ENCODE measurements at places on chromosomes 7 and 10.
A peak's percentile ranks its signal among the peaks of the same experiment; 100 is the strongest.

DNA sequence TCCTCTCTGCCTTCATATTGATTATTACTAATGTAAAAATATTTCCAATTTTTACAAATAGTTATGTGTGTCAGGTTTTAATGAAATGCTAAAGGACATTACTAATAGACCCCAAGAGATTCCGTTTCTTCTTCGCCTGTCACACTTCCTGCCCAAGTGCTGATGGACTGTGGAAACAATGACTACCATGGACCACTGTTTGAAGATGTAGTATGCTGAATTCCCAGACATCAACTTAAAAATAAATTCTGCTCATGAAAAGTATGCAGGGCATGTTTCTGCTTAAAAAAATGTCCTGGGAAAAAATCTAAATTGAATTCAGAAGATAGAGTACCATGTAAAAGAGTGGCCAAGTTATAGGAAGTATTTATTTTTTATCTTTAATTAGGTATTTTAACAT, 52.1 kb downstream of the ST7 start:
- DNase-seq: no peak

DNA sequence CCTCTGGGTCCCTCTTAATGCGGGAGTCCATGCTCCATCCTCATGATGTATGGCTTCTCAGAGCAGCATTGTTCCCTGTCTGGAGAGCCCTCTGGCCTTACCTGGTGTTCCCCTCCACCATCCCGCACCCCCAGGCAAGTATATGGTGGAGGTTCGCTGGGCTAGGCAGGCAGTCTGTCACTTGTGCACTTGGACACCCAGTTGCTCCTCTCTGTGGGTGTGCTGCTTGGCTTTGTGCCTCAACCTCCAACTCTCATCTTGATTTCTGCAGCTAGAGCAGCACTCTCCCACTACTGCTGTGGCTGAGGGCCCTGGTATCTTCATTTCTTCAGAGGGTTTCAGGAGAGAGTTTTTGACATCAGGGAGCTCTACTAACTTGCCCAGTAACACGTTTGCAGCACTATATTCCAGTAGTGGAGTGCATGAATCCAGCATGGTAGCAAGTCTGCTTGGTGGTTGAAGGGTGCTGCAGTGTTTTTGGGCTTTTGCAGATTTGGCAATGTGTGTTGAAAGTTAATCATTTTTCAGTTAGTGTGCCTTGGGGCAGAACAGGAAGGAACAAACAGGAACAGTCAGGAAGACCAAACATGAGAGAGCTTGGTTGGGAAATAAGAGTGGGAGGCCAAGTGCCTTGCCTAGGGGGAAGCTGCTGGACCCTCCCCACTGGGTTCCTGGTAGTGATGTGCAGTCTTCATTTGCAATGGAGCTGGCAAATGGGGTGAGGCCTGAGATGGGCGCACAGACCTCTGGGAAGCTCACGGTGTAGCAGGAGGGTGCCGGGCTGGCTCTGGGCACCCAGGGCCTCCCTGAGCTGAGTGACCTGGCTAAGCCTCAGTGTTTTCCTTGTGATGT, 37.4 kb downstream of the TSPAN14 start:
- DNase-seq: peak; percentile 97

DNA sequence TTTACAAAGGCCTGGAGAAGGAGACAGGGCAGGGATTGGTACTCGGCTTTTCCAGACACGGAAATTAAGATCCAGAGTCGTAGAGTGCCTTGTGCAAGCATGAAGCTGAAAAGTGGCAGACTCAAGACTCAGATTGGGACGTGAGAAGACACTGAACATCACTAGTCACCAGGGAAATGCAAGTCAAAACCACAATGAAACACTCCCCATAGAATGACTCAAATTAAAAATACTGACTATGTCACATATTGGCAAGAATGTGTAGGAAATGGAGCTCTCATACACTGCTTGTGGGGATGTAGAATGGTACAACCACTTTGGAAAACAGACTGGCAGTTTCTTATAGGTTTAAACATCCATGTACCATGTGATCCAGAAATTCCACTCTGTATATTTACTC, 472.0 kb downstream of the RPS24 start:
- no peak for DNase-seq

DNA sequence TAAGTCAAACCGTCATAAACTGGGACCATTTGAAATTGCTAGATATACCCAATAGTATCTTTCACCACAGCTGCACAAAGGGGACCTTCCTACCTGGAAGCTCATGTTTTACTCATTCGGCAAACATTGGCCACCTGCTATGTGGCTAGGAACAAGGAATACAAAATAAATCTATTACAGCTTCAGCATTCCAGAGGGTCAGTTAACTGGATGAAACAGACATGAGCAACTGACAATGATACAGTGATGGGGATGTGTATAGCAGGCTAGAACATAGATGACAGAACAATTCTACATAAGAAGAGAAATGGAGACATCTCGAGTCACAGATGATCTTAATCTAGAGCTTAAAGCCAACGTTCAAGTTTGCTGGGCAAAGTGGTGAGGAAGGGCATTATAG, 3.1 kb upstream of the SMURF1 start:
- no peak for DNase-seq

- DNase-seq: no peak
Measured at GRCh38 chr7:15737601-15738000, 51.1 kb upstream of the MEOX2 start.

DNA sequence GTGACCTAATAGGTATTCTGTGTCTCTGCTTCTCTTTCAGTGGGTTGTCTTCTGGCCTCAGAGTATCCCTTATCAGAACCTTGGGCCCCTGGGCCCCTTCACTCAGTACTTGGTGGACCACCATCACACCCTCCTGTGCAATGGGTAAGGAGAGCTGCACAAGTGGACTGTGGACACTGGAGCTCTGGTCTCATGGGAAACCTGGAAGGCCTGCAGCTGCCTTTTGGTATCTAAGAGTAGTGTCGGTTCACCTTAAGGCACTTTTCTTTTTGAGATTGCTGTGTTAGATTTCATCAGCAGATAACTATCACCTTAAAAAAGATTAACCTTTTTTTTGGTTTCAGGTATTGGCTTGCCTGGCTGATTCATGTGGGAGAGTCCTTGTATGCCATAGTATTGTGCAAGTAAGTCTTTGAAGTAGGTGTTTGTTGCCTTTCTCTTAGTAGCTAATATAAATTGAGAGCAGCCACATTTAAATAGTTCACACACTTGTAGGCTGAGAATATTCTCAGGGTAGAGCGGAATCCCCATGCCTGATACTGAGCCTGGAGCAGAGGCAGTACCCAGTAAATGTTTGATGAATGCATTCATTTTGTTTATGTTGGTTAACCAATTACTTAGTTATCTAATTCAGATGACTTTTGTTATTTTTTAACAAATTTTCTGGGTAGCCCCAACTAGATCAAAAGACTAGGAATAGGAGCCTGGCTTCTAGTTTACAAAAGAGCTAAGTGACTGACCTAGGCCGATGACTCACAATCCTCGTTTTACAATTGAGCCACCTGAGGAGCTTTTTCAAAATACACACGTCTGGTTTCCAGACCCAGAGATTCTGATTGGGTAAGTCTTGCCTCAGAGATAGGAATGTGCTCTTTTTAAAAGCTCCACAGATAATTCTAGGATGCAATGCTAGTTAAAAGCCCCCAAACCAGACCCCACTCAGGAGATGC, 3.6 kb downstream of the TMEM254 start:
- DNase-seq: no peak

DNA sequence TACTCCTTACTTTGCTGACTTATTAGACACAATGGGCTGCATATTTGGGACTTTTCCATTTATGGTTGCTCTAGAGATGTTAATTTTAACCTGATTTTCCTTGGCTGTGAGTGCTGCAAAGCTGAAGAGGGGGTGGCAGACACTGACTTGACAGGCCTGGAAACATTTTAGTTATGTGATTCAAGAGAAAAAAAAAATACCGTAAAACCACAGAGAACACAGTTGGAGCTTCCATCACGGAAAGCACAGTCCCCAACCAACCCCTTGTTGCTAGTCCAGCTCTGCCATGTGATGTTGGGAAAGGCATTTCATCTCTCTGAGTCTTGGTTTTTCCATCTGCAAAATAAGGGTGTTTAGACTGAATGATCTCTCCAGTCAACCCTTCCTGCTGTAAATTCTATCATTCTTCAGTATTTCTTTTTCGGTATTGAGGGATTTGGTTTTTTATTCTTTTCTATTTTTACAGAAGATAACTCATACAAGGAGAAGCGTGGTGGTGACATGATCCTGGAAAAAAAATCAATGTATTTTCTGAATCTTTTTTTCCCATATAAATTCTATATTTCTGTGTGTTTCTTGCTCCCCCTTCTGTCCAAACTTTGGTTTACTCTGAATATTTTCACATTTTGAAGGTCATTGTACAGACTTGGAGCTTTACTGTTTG, 246.1 kb downstream of the REEP3 start:
- no peak for DNase-seq

GRCh38 chr7:39700932-39701331, 77.6 kb downstream of the RALA start:
- peak; percentile 86 for DNase-seq

- no peak for DNase-seq
Measured at GRCh38 chr10:13729586-13730305, 143.0 kb downstream of the PRPF18 start.

DNA sequence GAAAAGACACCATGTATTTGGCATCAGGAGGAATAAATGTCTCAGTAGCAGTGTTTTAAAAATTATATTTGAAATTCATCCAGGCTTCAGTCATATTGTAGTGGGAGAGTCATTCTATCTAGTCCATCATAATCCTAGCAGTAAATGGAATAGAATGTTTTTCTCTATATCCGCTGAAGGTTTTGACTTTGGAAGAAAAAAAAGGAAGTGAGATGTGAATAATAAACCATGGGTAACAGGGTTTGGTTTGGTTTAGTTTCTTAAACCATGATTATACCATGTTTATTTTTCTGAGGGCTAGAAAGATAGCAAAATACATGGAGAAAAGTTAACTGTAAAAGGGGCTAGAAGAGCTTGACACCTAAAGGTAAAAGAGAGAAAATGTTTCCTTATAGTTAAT, 16.4 kb upstream of the BPGM start:
- DNase-seq: no peak

DNA sequence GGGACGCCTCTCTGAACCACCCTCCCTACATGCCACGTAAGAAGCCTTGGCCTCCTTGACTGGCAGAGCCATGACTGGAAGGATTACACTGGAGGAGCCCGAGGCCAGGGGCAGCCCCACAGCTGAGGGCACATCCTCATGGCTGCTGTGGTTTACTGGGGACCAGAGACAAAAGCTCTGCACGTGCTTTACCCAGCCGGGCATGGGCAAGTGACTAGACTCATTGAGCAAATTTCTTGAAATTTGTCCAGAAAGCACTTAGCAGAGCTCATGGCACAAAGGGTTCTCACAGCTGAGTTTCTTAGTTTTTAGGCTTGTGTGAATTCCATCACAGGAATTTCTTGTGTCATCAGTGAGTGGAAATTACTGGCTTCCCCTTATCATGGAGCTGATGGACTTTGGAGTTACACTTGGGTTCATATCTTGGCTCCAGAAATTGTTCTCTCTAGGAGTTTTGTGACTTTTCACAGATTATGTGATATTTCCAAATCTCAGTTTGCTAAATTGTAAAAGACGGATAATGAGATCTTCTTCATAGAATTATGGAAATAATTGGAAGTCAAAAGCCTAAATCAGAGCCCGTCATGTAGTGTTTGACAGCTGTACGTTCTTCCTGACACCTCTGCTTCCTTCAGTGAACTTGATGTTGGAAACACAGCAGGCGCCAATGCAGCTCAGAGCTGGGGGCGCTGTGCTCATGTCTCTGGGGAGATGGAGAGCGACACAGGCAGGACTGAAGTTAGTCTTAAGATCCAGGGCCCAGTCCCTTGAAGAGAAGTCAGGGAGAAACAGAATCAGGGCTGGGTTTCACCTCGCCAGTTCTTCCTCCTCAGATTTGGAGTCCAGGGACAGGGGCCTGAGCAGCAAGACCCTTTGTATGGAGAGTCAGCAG, 47.7 kb upstream of the MGAM2 start:
- DNase-seq: no peak

DNA sequence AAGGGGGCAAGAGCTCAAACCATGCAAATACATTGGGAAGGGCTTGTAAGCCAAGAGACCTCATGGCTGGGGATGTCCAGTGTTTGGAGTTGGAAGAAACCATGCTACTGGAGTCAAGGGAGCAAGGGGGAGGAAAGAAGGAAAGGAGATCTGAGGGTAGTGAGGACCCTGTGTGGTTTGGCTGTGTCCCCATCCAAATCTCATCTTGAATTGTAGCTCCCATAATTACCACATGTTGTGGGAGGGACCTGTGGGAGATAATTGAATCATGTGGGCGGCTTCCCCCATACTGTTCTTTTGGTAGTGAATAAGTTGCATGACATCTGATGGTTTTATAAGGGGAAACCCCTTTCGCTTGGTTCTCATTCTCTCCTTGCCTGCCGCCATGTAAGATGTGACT, 56.5 kb upstream of the ADRB1 start:
- DNase-seq: no peak

GRCh38 chr7:47715631-47716068, 133.7 kb upstream of the TNS3 start:
- no peak for DNase-seq

- DNase-seq: no peak
Measured at GRCh38 chr7:43306404-43306803, 194.0 kb downstream of the HECW1 start.

DNA sequence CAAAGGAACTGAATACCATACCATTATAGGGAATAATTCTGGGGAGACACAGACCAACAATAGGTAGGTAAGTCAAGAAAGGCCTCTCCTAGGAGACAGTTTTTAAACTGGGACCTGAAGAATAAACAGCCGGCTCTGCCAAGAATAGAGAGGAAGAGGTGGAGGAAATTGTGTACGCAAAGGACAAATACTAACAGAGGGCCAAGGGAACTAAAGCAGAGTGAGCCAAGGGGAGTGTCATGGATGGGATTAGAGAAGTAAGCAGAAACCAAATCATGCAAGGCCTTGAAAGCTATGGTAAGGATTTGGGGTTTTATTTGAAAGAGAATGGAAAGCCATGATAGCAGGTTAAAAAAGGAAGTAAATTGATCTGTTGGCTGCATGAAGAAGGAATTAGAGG, 18.1 kb upstream of the ITGB8 start:
- DNase-seq: no peak

GRCh38 chr7:133359449-133359848, 106.6 kb downstream of the EXOC4 start:
- DNase-seq: no peak

- DNase-seq: no peak
Measured at GRCh38 chr10:89115876-89116627, 91.1 kb downstream of the CH25H start.

- DNase-seq: no peak
Measured at GRCh38 chr7:37442268-37442667, 6.4 kb downstream of the ELMO1 start.

DNA sequence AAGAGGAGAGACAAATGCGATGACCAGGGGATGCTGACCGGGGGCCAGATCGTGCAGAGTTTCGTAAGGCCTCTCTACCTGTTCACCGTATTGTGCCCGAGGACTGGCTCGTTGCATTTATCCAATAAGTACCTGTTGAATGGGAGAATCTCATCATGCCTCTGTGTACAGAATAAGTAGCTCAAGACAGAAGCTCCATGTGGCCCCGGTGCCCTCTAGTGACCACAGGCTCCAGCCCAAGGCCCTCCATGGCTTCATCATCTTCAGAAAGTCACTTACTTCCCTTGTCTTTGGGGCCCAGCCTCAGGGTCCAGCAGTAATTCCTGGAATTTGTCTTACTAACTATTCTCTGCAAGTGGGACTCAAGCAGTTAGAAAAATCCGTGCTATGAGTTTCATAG, 151.0 kb downstream of the CHN2 start:
- no peak for DNase-seq

GRCh38 chr7:116802144-116802745, 60.1 kb upstream of the CAPZA2 start:
- no peak for DNase-seq

- no peak for DNase-seq
Measured at GRCh38 chr7:47826754-47827153, 121.5 kb downstream of the PKD1L1 start.

GRCh38 chr10:61078542-61079275, 134.7 kb upstream of the RHOBTB1 start:
- DNase-seq: no peak

Data from GF-D8 (cell line).